CD4-positive, alpha-beta T cell (primary cell): ENCODE measurements at places on chromosomes 11 and 22.

DNA sequence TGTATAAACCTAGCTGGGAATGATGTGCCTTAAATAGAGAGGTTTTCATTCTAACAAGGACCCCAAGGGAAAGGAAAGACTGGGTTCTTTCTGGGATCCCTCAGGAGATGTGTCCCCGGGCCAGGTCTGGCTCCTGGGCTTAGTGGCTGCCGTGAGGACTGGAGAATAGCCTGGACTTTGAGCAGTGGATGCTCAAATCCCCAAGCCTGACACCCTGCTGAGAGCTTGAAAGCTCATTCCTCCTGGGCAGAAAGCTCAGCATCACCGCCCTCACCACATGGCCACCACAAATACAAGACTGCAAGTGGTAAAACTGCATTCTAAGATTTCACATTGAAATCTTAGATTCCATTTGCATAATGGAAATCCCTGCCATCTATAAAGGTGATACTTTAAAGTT, 79.4 kb upstream of the NARS2 start:
- DNase-seq: no peak

GRCh38 chr11:120172054-120172911, 34.4 kb upstream of the TRIM29 start:
- DNase-seq: peak; percentile 45

GRCh38 chr11:10108915-10109680, 184.9 kb downstream of the SBF2 start:
- DNase-seq: no peak

DNA sequence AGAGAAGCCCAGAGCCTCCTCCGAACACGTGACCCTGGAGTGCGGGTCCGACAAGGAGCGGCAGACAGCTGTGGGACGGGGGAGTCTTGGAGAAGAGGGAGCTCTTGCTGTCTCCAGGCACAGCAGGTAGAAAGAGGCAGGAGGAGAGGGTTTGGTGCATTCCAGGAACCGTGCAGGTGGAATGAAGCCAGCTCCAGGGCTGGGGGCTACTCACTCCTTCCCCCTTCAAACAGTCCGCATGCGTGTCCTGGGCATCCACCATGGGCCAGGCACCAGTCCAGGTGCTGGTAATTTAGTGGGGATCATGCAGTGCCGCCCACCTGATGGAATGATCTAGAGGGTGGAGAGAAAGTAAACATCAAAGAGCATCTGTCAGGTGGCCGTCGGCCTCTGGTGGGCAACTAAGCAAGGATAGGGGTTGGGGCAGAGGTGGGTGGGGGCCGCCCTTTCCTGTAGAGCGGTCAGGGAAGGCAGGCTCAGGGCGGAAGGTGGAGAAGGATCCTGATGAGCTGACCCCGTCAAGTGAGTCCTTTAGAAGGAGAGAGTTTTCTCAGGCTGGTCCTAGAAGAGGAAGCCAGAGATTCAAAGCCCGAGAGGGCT, 850.0 kb downstream of the TBC1D22A start:
- DNase-seq: no peak

DNA sequence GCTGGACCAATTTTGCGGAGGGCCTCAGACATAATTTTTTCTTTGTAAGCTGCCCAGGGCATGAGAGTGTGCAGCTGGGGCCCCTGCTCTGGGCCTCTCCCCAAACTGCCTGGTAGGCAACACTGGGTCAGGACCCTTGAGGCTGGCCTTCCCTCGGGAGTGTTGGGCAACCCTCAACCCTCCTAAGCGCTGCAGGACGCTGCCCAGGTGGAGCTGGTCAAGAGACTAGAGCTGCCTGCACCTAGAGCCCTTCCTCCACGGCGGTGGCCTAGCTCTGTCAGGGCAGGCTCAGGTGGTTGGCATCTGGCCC, 505 bp upstream of the TMEM132A start:
- no peak for DNase-seq

GRCh38 chr22:35399114-35399677, 744 bp upstream of the MCM5 start:
- no peak for DNase-seq

GRCh38 chr11:637593-638521, 788 bp downstream of the DRD4 start:
- no peak for DNase-seq

DNA sequence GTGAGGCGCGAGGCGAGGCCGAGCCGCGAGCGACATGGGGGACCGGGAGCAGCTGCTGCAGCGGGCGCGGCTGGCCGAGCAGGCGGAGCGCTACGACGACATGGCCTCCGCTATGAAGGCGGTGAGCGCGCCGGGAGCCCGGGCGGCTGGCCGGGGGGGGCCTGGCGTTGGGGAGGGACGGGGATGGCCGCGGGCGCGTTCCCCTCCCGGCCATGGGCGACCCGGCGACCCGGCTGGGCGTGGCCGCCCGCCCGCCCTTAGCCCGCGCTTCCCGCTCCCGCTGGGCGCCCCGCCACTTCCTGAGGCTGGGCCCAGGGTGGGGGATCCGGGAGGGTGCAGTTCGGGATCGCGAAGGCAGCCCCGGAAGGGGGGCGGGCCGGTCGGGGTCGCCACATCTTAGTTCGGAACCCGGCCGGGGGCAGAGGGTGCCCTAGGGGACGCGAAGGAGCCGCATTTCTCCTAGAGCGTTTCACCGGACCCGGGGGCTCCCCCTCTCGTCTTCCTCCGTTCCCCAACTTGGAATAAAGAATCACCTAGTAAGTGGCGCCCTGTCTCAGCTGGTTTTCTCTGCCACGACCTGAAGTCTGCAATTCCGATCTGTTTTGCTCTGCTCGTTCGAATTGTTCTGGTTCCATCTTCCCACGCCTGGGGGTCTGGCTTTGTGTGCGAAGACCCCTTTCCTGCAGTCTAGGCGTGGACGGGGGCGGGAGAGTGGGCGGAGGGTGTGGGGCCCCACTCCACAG, 536 bp downstream of the YWHAH start:
- no peak for DNase-seq

DNA sequence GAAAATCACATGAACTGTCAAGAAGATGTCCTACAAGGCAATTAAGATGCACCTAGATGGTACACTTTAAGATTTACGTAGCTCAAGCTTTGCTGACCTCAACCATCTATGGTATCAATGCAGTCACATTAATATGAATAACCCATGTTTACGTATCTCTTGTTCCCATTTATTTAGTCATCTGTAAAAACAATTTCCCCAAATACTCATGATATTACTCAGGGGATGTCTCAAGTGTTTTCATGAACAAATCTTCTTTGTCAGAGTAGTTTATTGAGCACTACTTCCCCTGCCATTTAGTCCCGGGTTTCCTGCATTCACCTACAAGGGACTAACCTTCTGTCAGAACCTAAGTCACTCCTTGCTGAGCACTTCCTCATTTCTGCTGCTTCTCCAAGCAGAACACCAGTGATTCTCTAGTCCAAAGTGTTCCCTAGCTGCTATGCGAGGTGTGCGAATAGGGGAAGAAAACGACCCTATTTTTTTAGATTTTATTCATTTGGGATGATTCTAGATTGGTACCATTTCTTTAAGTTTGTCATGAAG, 554.3 kb upstream of the LRRC4C start:
- DNase-seq: no peak

- DNase-seq: no peak
Observed at GRCh38 chr11:60129853-60130252, 41.4 kb downstream of the MS4A2 start.

GRCh38 chr11:134120921-134121526, 52.2 kb downstream of the JAM3 start:
- no peak for DNase-seq

DNA sequence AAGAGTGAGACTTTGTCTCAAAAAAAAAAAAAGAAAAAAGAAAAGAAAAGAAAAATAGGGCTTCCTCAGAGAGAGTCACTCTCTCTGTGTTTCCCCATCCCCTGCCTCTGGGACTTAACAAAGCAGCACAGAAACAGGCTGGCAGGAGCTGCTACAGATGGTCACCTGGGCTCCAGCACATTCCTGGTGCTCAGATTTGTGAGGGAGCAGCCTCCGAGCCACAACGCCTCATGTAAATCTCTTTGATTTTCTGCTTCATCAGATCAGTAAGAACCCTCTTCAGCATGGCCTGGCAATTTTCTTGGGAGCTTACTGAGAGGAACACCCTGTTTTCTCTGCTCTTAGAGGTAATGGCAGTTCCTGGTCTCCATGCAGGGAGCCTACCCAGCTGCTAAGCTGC, 15.2 kb upstream of the LDHA start:
- no peak for DNase-seq

DNA sequence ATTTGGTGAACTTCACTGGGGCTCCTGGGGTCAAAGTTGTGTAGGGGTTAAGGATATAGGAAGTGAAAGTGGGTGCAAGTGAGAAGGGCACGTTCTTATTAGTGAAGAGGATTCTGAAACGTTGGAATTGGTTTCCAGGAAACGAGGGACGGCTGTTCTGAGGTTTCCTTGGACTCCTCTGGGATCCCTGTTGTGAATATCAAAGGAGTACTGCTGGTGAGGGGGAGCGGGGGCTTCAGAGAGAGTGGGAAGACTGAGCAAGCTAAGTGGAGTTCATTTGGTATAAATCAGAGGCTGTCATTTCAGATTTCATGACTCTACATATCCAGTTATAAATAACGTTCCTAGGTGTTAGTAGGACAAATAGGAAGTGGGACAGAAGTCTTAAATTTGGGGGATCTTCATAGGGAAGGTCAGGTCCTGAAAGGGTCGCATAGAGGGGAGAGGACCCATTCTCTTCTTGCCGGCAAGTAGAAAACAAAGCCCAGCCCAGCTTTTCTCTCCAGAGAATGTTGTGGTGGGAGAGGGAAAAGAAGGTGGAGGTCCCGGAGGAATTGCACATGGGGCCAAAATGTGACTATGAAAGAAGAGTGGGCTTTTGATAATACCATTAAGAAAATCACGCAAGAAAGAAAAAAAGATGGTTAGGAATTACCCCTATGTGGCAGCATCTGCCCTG, 1.1 kb upstream of the NELL1 start:
- DNase-seq: no peak

GRCh38 chr22:43100225-43100624, 10.3 kb upstream of the BIK start:
- DNase-seq: no peak

- no peak for DNase-seq
Observed at GRCh38 chr11:116826751-116827431, 2.8 kb upstream of the APOC3 start.

- DNase-seq: no peak
Observed at GRCh38 chr11:8671651-8672062, 10.8 kb downstream of the TRIM66 start.

DNA sequence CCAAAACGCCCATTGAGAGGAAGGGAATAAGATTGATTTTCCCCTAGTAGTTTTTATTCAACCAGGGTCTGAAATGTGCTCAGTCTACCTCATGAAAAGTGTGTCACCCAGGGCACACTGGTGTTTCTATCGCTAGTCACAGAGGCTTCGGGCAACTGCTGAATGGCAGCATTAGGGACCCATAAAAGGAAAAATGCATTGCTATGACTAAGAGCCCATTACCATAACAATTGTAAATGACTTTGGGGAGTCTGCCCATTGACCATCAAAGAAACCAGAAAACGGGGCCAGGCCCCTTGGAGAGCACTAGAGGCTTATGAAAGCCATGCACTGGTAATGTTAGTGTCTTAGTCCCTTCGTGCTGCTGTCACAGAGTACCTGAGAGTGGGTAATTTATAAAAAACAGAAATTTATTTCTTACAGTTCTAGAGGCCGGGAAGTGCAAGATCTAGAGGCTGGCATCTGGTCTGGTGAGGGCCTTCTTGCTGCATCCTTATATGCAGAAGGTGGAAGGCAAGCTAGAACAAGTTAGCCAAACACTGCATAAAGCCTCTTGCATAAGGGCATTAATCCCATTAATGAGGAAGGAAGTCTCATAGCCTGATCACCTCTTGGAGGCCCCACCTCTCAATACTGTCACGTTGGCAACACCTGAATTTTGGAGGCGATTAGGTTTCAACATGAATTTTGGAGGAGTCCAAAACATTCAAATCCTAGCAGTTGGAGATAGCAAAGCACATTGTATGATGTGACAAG, 306.7 kb downstream of the ST3GAL4 start:
- DNase-seq: no peak

DNA sequence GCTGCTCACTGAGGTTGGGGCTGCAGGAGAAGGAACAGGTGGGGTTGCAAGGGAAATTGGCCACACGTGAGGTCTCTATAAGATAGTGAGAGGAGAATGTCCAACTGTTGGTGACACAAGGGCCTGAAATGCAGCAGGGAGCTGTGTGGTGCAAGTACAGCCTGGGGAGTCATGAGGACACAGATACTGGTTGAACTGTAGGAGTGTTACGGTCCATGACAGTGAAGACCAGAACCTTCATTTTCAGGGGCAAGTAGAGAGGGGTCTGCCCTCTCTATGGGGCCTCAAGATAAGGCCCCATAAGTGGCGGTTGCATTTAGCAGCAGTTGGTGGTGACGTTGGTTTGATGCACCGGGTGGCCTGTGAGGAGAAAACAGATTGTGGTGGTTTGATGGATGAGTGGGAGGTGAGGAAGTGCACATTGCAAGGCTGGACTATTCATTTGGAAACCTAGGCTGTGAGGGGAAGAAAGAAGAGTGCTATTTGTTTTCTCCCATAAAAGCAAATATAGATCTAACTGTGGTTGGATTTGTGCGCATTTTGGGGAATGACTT, 39.4 kb downstream of the MICAL2 start:
- DNase-seq: no peak

- no peak for DNase-seq
Observed at GRCh38 chr11:65355776-65356393, 1.3 kb downstream of the TIGD3 start.

DNA sequence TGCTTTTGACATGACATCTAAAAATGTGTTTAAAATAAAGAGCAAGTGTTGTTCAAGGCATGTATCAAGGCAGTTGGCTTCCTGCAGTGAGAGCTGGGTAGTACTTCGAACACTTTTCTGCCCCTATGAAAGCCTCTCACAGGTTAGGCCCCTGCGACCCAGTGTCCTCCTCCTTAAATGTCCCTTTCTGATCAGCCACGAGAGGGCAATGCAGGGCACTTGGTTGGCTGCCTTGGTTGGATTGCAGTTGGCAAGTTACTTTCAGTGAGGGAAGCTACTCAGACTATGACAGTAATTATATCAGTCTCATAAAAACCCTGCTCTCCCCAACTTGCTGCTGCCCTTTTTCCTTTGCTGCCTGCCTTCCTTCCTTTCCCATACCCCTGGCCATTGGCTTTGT, 743.8 kb downstream of the NTM start:
- DNase-seq: no peak

GRCh38 chr11:90434858-90435257, 212.0 kb upstream of the CHORDC1 start:
- no peak for DNase-seq

DNA sequence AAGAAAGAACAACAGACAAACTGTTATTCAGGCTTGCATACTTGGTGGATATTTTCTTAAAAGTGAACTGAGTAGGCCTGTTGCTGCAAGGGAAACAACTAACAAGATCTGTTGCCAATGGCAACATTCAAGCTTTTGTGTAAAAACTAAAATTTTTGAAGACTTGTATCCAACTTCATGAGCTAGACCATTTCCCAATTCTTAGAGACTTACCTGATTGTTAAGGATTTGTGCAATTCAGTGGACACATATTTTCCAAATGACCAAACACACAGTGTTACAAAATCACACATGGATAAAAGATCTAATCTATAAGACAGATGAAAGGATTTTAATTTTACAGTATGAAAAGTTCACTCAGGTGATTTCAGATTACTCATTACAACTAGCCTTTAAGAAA, 564.1 kb downstream of the CNTN5 start:
- DNase-seq: no peak
